Midbrain (tissue), 1 donor: ENCODE measurements at places on chromosomes 12 and 14.

GRCh38 chr12:25262389-25263074 lies 11.8 kb upstream of the KRAS start:
- no peak for DNase-seq

GRCh38 chr14:106417224-106418049 lies 891.1 kb downstream of the TMEM121 start:
- DNase-seq = no peak

GRCh38 chr12:38633511-38633910 lies 271.9 kb downstream of the CPNE8 start:
- no peak for DNase-seq

DNA sequence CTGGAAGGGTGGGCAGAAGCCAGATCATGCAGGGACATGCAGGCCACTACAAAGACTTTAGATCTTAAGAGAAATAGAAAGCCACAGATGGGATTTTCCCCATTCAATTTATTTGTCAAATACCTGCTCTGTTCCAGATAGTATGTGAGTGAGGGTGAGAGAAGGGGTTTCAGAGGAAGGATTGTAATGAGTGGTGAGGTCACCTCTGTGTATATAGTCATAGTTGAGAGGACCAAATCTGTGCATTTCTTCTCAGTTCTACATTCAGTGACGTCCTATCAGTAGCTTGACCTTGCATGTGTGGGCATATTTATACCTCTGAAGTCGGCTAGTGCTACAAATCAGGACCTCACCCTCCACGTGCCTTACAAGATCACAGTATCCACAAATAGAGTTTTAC lies 31.2 kb upstream of the RBM19 start:
- DNase-seq = no peak

GRCh38 chr12:47946413-47947323 lies 16.7 kb upstream of the TMEM106C start:
- no peak for DNase-seq

- DNase-seq = no peak
These were observed 26.6 kb downstream of the FBXO34 start for GRCh38 chr14:55297611-55298499.

- DNase-seq = no peak
These were observed 30.1 kb downstream of the MED13L start for GRCh38 chr12:116247377-116247776.

GRCh38 chr12:188910-189621 lies 24.9 kb downstream of the SLC6A12 start:
- peak; percentile 52 for DNase-seq

- no peak for DNase-seq
These were observed 15.1 kb upstream of the PPFIBP1 start for GRCh38 chr12:27508736-27509431.

DNA sequence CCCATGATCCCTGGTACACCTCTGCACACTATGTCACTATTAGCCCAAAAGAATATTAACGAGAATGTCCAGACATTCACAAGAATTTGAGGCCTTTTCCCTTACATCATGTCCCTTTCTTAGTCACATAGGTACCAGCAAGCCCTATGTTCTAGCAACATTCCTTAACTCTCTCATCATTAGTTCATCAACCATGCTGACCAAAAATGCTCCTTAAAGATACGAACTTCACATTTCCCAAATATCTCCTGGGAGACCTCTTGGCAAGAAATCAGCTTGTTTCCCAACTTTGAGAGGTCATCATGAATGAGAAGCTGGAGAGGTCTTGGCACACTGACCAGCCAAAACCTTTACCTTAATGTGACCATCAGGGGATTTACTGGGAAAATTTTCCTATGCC lies 4.6 kb downstream of the SALL2 start:
- no peak for DNase-seq

DNA sequence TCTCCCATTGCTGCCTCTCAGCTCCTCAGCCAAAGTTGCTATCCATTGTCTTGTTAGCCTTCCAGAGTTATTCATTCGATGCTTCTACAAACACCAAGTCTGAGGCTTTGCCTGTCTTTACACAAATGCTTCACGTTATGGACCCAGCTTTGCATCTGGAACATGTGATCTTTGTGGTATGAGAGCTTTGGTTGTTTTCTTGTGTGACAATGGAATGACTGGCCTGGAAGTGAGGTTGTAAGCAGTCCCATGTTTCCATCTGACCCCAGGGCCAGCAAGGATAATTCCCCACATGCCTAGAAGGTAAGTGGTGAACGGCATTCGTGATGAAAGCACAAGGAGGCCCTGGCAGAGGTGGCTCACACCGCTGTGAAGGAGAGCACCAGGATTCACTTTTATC lies 866.7 kb upstream of the TMEM132C start:
- DNase-seq = no peak

- no peak for DNase-seq
These were observed 3.2 kb downstream of the RABGGTA start for GRCh38 chr14:24268225-24268624.

DNA sequence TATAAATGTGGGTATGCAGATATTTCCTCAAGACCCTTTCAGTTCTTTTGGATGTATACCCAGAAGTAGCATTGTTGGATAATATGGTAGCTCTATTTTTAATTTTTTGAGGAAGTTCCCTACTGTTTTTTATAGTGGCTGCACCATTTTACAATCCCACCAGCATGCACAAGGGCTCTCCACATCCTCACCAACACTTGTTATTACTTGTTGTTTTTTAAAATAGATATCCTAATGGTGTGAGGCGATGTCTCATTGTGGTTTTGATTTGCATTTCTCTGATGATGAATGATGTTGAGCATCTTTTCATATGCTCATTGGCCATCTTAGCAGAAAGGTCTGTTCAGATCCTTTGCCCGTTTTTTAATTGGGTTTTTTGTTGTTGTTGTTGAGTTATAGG lies 47.1 kb downstream of the DIP2B start:
- DNase-seq = no peak

DNA sequence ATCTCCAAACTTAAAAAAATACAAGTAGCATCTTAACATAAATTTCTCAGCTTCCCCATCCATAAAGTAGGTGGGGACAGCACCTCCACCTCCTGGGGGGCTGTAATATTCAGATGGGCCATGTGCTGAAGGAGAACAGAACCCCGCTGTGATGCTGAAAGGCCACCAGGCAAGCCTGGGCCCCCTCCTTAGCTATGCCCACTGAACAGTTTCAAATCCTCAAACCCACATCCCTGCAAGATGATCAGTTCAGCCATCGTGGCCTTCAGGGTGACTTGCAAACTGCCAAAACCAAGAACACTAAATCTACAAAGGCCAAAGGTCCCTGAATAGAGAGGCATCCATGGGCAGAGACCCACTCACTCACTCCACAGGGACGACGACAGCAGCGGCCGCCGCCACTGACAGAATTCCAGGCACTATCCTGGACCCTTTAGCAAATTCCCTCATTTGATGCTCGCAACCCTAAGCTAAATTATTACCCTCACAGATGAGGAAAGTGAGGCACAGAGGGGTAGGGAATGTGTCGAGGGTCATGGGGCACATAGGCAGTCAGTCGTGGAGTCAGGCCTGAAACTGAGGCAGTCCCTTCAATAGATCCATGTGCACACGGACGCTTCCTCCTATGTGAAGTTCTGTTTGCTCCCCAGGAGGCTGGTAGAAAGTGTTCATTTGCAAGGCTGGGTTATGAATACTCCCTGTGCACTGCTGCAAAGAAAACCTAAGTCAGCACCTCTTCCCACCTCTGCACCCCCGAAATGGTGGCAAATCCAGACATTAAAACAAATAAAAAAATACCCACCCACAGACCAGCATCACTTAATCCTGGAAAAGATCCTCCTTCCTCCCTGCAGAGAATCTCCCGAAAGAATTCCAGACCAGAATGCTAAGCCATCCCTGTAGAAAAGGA lies 5.9 kb downstream of the ITPK1 start:
- DNase-seq = no peak

GRCh38 chr14:56199095-56199981 lies 81.1 kb downstream of the PELI2 start:
- DNase-seq = no peak

GRCh38 chr12:28569698-28570411 lies 379.6 kb downstream of the CCDC91 start:
- no peak for DNase-seq

GRCh38 chr12:108712165-108712924 lies 19.0 kb downstream of the CORO1C start:
- no peak for DNase-seq

GRCh38 chr12:92462049-92462448 lies 240.7 kb upstream of the PLEKHG7 start:
- peak; percentile 39 for DNase-seq

DNA sequence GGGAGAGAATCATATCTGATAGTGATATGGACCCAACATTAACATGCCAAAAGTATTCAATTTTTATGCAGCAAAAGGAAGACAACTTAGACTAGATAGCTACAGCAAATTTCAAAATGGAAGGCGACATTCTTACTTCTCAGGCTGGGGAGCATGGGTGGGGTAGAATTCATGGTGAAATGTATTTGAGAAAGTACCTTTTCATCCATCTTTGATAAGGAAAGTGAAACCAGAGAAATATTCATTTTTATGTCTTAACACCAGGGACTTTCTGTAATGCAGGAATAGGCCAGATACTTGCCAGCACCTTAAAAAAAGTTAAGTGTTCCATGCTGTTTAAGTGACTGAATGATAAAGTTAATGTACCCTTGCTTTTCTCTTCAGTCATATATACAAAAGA lies 13.4 kb downstream of the BTG1 start:
- no peak for DNase-seq

- no peak for DNase-seq
These were observed 19.5 kb downstream of the IRF2BPL start for GRCh38 chr14:77009014-77009413.

- DNase-seq = no peak
These were observed 316.3 kb downstream of the BCL11B start for GRCh38 chr14:98955741-98956070.

DNA sequence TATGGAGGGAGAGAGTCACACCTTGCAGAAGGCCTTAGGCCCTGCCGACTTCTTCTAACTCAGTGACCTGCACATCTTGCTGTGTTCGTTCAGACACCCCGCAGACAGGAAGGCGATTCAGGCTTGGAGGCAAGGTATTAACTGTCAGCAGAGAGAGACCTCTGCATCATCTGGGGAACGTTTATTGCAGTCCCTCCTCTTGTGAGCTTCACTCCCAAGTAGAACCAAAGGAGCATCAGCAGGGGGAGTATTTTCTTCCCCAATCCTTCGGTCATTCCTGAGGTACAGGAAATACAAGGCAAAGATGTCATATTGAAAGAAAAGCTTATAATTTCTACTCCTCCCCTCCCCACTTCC lies 217.9 kb downstream of the CRADD start:
- DNase-seq = no peak

- DNase-seq = no peak
These were observed 237.1 kb downstream of the SLC41A2 start for GRCh38 chr12:104721039-104721405.

- no peak for DNase-seq
These were observed 164.2 kb downstream of the SSPN start for GRCh38 chr12:26359576-26359975.
